Tibial artery (tissue), 4 donors: ENCODE measurements at places on chromosomes 6 and 20.

DNA sequence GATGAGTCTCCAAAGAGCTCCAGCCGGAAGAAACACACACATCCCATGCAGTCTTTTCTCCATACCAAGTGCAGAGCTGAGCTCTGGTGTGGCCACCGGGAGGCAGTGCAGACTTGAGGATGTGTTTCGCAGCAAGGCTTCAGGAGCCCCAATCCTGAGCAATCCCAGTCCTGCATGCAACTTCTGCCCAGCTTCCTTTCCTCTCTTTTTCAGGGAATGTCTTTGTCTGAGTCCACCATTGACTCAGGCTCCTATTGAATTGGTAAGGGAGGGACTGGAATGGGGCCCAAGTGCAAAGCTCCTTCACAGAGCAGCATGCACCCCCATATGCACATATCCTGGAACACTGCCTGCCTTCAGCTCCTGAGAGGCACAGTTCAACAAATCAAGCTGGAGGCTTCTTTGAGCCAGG, 50.5 kb upstream of the ASIP start:
- DNase-seq, result peak; percentile 49

DNA sequence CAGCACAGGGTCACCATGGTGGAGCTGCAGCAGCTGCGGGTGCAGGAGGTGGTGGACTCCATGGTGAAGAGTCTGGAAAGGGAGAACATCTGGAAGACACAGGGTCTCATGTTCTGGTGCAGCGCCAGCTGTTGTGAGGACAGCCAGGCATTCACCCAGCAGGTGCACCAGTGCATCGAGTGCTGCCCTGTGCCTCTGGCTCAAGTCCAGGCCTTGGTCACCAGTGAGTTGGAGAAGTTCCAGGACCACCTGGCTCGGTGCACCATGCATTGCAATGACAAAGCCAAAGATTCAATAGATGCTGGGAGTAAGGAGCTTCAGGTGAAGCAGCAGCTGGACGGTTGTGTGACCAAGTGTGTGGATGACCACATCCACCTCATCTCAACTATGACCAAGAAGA, 22.9 kb upstream of the RIPK1 start:
- DNase-seq, result no peak

- no peak for DNase-seq
These were observed 4.4 kb downstream of the PNLDC1 start for GRCh38 chr6:159804504-159804903.

GRCh38 chr6:87762116-87762515, 60.1 kb upstream of the AKIRIN2 start:
- DNase-seq, result no peak
